ENCODE measurements at places on chromosomes 13 and 19.
A peak's percentile ranks its signal among the peaks of the same experiment; 100 is the strongest.

GRCh38 chr13:103386341-103386740 is 320.1 kb upstream of the SLC10A2 start:
- DNase-seq, result no peak

DNA sequence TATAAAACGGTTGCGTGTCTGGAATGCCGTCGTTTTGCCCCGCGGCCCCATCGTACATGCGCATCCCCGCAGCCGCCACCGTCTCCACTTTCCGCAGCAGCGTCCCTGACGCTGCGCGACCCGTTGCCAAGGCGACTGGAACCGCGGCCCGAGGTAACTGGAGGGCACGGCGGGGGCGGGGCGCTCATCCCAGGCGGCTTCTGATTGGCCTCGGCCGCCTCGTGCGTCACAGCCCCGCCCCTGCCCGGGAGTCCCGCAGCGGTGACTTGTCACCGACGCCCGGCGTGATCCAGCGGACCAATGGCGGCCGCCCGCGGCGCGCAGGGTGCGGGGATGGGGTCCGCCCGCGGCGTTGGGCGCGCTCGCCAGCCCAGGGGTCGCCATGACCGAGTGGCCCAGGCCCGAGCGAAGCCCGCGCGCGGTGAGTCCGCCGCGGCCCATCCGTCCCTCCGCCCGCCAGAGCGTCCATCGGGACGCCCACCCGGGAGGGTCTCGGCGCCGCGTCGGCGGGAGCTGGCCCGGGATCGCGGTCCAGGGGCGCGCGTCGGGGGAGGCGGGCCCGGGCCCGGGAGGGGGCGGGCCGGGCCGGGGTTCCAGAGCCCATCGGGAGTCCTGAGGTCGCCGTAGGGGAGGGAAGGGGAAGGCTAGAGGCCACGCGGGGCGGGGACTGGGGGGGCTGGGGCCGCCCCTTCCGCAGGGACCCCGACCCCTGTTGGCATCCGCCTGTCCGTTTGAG is at the start of gene ZSCAN1:
Gene ZSCAN1 (plus strand): TSS at position 285 of the 736 bp plus-strand sequence. CDS start 3,812 bp downstream, outside the sequence.
- DNase-seq, result peak; percentile 7

GRCh38 chr19:10211691-10212090 is 16.9 kb upstream of the DNMT1 start:
- no peak for DNase-seq

DNA sequence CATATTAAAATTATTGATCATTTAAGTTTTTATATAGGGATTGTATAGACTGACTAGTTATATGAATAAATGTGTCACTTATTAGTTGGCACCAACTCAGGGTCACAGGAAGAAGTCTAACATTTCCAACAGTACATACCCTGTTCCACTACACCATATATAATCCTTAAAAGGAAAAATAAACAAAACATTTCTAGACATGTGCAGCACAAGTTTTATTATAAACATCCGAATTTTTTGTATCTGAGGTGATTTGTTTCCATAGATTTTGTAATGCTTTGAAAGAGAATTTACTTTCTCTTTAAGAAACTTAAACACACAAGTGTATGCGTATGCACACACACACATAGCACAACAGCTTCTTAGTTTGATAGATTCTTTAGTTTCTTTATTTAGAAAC is 418.6 kb upstream of the GPC6 start:
- no peak for DNase-seq

DNA sequence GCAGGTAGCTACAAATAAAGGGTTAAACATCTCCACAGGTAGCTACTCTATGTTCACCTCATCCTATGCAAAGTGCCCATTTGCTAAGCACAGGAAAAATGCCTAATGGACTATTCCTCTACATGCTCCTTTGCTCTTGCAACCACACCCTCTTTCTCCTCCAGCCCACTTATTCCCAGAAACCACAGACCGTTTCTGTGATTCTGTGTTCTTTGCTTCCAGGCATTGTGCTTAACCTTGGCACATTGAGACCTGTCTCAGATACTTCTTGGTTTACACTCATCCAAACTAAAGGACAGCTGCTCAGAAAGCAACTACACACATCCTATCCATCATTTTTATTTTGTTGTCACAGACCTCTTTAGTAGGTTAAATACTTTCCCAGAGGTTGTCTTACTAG is 785.0 kb upstream of the MIR17HG start:
- no peak for DNase-seq

DNA sequence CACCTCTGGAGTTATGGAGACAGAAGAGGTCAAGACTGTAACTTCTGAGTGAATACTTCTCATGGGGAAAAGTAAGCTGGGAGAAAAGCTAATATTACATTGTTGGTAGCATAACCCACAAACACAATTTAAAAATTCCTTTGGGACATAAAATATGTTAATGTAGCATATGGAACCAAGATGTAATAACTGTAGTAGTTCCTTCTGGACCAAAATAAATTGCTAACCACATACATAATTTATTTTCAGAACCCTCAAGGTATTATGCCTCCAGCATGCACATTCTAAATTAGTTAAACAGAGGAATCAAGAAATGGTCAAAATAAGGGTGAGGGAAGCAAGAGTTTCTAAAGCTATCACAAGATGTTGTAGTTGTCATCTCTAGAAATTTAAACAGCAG is 4.8 kb upstream of the RNF17 start:
- DNase-seq, result no peak

DNA sequence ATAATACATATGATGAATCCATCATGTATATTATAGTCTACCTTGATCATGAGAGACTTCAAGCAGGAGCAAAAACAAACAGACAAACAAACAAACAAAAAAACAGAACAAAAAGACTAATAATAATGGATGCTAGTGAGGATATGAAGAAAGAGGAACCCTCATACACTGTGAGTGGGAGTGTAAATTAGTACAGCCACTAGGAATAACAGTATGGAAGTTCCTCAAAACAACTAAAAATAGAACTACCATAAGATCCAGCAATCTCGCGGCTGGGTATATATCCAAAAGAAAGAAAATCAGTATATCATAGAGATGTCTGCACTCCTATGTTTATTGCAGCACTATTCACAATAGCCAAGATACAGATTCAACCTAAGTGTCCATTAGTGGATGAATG is 7.0 kb upstream of the DLEU7 start:
- peak; percentile 71 for DNase-seq

DNA sequence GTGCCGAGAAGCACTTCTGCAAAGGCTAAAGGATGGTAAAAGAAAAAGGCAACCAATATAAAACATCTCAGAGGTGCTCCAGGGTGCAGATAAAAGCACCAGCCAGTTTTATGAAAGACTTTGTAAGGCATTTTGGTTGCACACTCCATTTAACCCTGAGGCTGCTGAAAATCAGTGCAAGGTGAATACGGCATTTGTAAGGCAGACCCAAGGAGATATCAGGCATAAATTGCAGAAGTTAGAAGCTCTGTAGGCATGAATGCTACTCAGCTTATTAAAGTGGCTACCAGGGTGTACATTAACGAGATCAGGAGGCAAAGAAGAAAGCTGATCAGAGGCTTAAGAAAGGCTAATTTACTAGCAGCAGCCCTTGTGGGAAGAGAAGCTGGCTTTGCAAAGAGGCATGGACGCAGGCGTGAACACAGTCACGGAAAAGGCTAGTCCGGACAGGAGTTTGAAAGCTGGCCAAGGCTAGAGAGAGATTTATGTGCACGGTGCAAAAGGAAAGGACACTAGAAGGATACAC is 99.6 kb downstream of the ZNF429 start:
- peak; percentile 3 for DNase-seq

- no peak for DNase-seq
These were observed 2.2 kb upstream of the PCDH9 start for GRCh38 chr13:67232384-67232783.

- DNase-seq, result no peak
These were observed 2.0 kb upstream of the GRK1 start for GRCh38 chr13:113664751-113665596.

DNA sequence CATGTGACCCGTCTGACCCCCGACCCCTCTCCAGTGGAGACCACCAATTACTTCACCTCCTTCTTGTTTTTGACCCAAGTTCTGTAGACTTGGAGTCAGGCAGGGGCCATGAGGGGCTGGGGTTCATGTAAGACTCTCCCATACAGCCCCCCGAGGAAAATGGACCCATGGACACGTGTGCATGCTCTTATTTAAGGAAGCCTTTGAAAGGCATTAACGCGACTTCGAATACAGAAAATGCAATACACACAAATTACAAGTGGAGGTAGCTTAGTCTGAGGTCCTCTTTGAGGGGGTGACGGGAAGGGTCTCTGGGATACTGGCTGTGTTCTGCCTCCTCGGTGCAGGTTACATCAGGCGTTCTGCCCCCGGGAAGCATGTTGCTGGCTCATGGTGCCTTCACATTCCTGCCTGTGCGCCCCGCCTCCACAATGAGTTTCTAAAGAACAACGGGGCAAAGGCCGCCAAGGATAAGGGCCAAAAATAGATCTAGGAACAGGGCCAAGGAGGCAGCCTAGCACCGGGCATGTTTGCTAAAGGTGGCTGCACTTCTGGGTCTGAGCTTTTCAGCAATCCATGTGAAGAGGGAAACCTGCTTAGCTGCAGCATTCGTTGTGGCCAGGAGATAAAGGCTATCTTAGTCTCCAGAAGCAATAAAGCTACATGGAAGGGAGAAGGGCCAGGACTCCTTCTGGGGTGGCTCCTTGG is 54.5 kb downstream of the RAB20 start:
- DNase-seq, result no peak

- peak; percentile 63 for DNase-seq
These were observed 32.3 kb downstream of the LPAR6 start for GRCh38 chr13:48380581-48380980.

- DNase-seq, result no peak
These were observed 31.5 kb upstream of the MYO16 start for GRCh38 chr13:108597943-108598342.

DNA sequence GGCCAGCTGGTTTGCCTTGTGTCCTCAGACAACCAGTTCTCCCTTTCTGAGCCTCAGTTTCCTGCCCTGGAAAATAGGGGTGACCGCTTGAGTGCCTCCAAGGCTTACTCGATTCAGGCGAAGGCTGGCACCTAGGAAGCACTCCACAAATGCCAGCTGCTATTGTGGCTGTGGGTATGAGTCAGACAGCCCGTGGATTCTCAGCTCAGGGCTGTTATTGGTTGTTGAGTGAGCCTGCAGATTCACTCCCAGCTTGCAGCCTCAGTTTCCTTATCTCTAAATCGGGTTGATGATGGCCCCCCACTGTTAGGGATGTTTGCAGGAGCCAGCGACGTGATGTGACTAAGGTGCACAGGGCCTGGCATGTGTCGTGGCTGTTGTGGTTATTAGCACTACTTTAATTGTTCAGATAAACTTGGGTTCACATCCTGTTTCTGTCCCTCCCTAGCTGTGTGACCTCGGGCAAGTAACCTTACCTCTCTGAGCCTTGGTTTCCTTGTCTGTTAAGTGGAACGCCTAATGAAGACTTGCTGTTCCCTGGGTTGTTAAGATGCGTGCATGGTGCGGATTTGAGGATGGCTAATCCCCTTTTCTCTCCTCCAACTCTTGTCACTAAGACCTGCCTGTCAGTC is 2.4 kb downstream of the MARK4 start:
- DNase-seq, result peak; percentile 1

- DNase-seq, result no peak
These were observed 155.5 kb upstream of the STARD13 start for GRCh38 chr13:33441015-33441414.

Data from inflammatory macrophage treated with lipopolysaccharide for 4 hours (primary cell).